ENCODE measurements at places on chromosomes 1 and 21. TPM values are rescaled to one million over a fixed set of nuclear protein-coding genes. Genes with fewer than 3 reads are reported as not detected.

RPTN gene
- not detected for total RNA-seq

- DNase-seq, result no peak
- no peak overlapping the region for H3K27ac ChIP-seq
- peaks cover 30% of the 10 kb centered on the region for H3K36me3 ChIP-seq
- no peaks in the 10 kb centered on the region for H3K27me3 ChIP-seq
- H3K4me1 ChIP-seq, result no peaks in the 10 kb centered on the region
- H3K4me3 ChIP-seq, result no peak overlapping the region
These were observed 19.1 kb downstream of the KLHL20 start for GRCh38 chr1:173733912-173734311.

DNA sequence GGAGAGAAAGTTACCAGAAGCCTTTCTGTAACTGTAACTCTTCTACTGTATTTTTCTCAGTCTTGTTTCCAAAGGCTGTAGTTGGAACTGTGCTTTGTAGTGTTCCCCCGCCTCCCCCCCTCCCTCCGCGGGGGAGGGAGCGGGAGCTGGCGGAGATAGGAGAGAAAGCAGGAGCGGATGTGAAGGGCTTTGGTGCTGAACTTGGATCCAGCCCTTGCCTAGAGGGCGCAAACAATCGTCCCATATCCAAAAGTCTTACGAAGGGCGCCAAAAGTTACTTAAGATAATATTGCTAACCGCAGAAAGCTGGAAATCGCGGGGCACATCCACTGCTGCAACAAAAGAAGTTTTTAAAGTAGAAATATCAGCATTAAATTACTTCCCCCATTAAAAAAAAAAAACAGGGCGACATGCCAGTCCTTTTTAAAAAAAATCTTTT is 2.4 kb upstream of the NFIA start:
- no peaks in the 10 kb centered on the region for H3K27me3 ChIP-seq
- peaks cover 43% of the 10 kb centered on the region for H3K4me1 ChIP-seq
- H3K36me3 ChIP-seq, result no peaks in the 10 kb centered on the region
- H3K27ac ChIP-seq, result peak overlapping the region; percentile 96

GRCh38 chr1:228872080-228872479 is 136.8 kb downstream of the RHOU start:
- no peaks in the 10 kb centered on the region for H3K36me3 ChIP-seq
- no peak for DNase-seq
- H3K27ac ChIP-seq, result no peak overlapping the region
- no peaks in the 10 kb centered on the region for H3K27me3 ChIP-seq
- H3K4me3 ChIP-seq, result no peak overlapping the region
- peaks cover 14% of the 10 kb centered on the region for H3K4me1 ChIP-seq

GRCh38 chr1:25771221-25772114 is 28.5 kb upstream of the SELENON start:
- H3K4me3 ChIP-seq, result no peak overlapping the region
- peaks cover 27% of the 10 kb centered on the region for H3K4me1 ChIP-seq
- DNase-seq, result peak; percentile 65
- H3K36me3 ChIP-seq, result peaks cover 15% of the 10 kb centered on the region
- no peak overlapping the region for H3K27ac ChIP-seq

GRCh38 chr1:9630331-9631111 is 21.0 kb upstream of the PIK3CD start:
- H3K4me3 ChIP-seq, result peak overlapping the region; percentile 39
- no peaks in the 10 kb centered on the region for H3K36me3 ChIP-seq
- no peak for DNase-seq
- H3K4me1 ChIP-seq, result peaks cover 27% of the 10 kb centered on the region
- peaks cover 9% of the 10 kb centered on the region for H3K27me3 ChIP-seq
- peak overlapping the region; percentile 70 for H3K27ac ChIP-seq

- H3K4me1 ChIP-seq, result peaks cover 55% of the 10 kb centered on the region
- no peaks in the 10 kb centered on the region for H3K27me3 ChIP-seq
- H3K4me3 ChIP-seq, result peak overlapping the region; percentile 85
- H3K36me3 ChIP-seq, result no peaks in the 10 kb centered on the region
These were observed 1.2 kb upstream of the DHRS3 start for GRCh38 chr1:12618965-12619791.

ADGRL2 gene
- total RNA-seq, result 97.9 TPM

- DNase-seq, result no peak
- peak overlapping the region; percentile 2 for H3K27ac ChIP-seq
- no peak overlapping the region for H3K4me3 ChIP-seq
- H3K36me3 ChIP-seq, result no peaks in the 10 kb centered on the region
- peaks cover 54% of the 10 kb centered on the region for H3K4me1 ChIP-seq
These were observed 48.3 kb downstream of the CTTNBP2NL start for GRCh38 chr1:112444269-112444668.

DNA sequence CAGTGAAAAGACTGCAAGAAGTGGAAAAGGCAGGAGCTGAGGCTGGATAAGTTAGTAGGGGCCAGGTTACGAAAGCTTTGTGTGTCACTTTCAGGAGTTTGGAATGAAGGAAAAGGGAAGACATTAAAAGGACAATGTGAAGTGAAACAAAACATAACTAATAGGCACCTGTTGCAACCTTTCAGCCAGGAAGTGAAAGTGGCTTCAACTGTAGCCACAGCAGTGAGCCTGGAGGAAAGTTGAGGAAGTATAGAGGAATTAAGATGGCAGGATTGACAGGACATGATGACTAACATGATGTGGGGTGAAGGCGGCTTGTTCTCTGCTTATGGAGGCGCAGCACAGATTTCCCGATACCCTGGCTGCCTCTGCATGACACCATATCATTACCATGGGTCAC is 68.9 kb downstream of the C4BPA start:
- no peak for DNase-seq
- H3K4me1 ChIP-seq, result peaks cover 7% of the 10 kb centered on the region
- no peak overlapping the region for H3K27ac ChIP-seq
- no peaks in the 10 kb centered on the region for H3K36me3 ChIP-seq
- H3K4me3 ChIP-seq, result no peak overlapping the region

DNA sequence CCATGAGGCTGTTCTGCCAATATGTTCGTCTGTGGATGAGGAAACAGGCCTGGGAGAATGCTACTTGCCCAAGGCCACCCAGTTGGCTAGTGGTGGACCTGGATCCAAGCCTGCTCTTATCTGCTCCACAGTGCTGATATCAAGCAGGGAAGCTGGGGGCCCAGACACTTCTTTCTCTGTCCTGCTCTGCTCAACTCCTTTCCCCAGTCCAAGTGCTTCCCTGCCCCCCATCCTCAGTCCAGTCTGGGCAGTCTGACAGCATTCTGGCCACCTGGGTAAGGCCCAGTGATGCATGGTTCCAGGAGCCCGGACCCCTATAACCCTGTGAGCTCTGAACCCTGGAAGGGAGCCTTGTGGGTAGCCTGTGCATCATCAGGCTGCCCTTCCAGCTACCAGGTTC is 4.2 kb upstream of the PAQR7 start:
- no peak overlapping the region for H3K27ac ChIP-seq
- no peak overlapping the region for H3K4me3 ChIP-seq
- no peaks in the 10 kb centered on the region for H3K36me3 ChIP-seq

DNA sequence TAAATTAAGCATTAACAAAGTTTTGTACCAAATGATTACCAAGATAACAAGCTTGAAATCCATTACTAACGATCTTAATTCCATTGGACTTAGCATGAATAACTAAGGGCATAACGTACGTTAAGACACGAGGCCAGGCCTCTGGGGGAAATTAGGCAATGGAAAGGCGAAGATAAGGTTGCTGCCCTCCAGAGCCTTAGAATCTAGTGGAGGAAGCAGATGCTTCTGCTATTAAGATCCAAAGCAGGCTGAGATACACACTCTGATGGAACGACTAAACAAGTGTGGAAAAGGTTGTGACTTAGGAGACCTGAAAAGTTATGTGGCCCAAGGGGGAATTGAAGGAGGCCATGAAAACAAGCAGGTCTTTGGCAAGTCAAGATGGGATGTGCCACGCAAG is 6.0 kb downstream of the AKNAD1 start:
- H3K4me3 ChIP-seq, result no peak overlapping the region
- peak overlapping the region; percentile 38 for H3K27ac ChIP-seq
- peaks cover 11% of the 10 kb centered on the region for H3K4me1 ChIP-seq
- H3K27me3 ChIP-seq, result no peaks in the 10 kb centered on the region
- no peak for DNase-seq
- H3K36me3 ChIP-seq, result no peaks in the 10 kb centered on the region

GRCh38 chr1:228853637-228854036 is 118.4 kb downstream of the RHOU start:
- H3K4me1 ChIP-seq, result peaks cover 5% of the 10 kb centered on the region
- H3K36me3 ChIP-seq, result no peaks in the 10 kb centered on the region
- DNase-seq, result no peak
- H3K4me3 ChIP-seq, result no peak overlapping the region
- no peak overlapping the region for H3K27ac ChIP-seq

- no peak overlapping the region for H3K27ac ChIP-seq
- H3K4me1 ChIP-seq, result no peaks in the 10 kb centered on the region
- no peak overlapping the region for H3K4me3 ChIP-seq
- DNase-seq, result peak; percentile 69
- no peaks in the 10 kb centered on the region for H3K36me3 ChIP-seq
These were observed 6.0 kb upstream of the UBL4B start for GRCh38 chr1:110106013-110106941.

- H3K27me3 ChIP-seq, result peaks cover 4% of the 10 kb centered on the region
- H3K36me3 ChIP-seq, result no peaks in the 10 kb centered on the region
- no peak for DNase-seq
- H3K4me3 ChIP-seq, result no peak overlapping the region
- no peak overlapping the region for H3K27ac ChIP-seq
These were observed 35.9 kb downstream of the NCMAP start for GRCh38 chr1:24591781-24592180.

- H3K4me1 ChIP-seq, result peaks cover 10% of the 10 kb centered on the region
- no peak for DNase-seq
- H3K27ac ChIP-seq, result no peak overlapping the region
These were observed 31.7 kb upstream of the CLDN14 start for GRCh38 chr21:36511484-36512220.

SYNC gene
- total RNA-seq, result 14.5 TPM

DNA sequence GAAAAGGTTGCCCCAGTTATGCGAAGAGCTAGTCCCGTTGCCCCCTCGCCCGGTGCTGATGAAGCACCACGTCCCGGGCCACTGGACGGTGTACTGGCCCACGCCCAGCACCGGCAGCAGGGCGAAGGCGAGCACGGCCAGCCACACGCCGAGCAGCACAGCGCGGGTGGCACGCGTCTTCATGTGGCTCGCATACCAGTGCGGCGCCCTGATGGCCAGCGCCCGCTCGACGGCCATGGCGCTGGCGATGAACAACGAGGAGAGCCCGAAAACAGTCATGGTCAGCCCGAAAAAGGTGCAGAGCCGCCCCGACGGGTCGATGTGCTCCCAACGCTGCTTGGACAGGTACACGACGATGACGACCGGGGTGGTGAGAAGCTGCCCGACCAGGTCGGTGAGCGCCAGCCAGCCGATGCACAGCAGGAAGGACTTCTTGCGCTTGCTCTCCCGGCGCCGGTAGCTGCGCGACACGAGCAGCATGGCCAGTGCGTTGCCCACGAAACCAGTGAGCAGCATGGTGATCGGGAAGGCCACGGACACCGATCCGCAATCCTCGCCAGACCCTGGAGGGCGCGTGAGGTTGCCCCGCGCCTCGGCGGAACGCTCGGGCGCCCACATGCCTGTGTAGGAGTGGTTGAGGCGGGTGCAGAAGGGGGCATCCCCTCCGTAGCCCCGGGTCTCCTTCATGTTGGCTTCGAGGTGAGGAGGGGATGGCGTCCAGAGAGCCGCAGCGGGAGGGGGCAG is 553 bp downstream of the PTGER3 start:
- H3K4me1 ChIP-seq, result peaks cover 19% of the 10 kb centered on the region
- H3K4me3 ChIP-seq, result peak overlapping the region; percentile 59
- DNase-seq, result peak; percentile 53
- H3K27me3 ChIP-seq, result peaks cover 27% of the 10 kb centered on the region
- H3K36me3 ChIP-seq, result no peaks in the 10 kb centered on the region

RNF186 gene
- not detected for total RNA-seq

GUCA2A gene
- not detected for total RNA-seq

- no peak overlapping the region for H3K4me3 ChIP-seq
- no peaks in the 10 kb centered on the region for H3K27me3 ChIP-seq
- H3K27ac ChIP-seq, result no peak overlapping the region
These were observed 68.1 kb upstream of the F3 start for GRCh38 chr1:94609619-94610018.

DNA sequence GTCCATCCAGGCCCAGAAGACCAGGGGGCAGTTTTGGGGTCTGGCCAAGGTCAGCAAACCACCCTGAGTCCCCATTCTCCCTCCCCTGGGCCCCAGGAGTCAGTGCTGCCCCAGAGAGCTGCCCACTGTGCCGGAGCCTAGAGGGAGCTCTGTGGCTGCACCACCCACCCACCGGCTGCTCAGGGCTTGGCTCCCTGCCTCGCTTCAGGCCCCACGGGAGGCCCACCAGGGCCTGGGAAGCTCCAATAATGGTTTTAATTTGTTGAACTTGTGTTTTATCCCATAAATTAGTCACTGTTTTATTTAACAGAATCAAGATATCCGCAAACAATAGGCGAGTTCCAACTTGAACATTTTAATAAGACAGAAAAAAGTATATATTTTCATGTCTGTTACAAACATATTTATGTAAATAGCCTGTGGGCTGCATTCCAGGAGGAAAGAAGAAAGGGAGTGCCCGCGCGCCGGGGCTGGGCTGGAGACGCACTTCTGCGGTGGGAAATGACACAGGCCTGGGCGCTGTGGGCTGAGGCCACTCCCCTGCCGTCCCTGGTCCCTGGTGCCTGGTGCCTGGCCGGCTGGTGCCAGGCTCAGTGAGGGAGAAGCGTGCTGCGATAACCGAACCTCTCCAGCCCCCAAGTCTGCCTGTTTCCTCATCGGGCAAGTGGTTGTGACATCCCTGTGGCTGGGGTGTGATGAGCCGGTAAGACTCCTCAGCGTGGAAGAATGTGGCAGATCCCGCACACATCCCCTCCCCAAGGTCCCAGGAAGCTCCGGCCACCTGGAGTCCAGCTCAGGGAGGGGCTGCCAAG is 160.5 kb downstream of the PEX14 start:
- peak; percentile 68 for DNase-seq
- H3K27me3 ChIP-seq, result peaks cover 5% of the 10 kb centered on the region
- peak overlapping the region; percentile 85 for H3K27ac ChIP-seq
- H3K4me3 ChIP-seq, result peak overlapping the region; percentile 18
- H3K4me1 ChIP-seq, result peaks cover 39% of the 10 kb centered on the region

DNA sequence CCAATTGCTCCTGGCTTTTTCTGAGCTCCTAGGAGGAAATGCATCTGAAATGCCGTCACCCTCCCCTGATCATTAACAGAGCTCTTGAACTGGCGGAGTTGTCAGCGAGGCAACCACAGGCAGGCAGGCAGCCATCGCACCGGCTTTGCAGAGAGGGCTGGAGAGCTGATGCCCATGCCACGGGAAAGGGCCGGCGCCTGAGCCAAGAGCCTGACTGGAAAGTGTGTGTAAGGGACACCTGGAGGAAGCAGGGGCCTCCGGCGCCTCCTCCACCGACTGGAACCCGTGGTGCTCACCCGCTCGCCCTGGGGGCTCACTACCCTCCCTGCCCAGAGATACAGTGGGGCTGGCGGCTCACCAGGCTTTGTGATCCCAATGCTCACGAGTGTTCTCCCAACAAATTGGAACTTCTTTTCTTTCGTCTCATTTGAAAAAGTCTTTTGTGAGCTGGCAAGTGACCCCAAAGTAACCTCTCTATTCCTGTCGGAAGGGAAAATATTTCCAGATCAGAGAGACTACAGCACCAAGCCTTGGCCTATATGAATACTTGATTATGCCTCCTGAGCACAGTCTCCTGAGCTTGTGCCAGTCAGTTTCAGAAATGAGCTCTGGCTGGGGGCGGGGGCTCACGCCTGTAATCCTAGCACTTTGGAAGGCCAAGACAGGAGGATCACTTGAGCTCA is 97.7 kb upstream of the SLC25A33 start:
- H3K4me1 ChIP-seq, result peaks cover 24% of the 10 kb centered on the region
- H3K27me3 ChIP-seq, result no peaks in the 10 kb centered on the region
- DNase-seq, result peak; percentile 71
- no peaks in the 10 kb centered on the region for H3K36me3 ChIP-seq
- no peak overlapping the region for H3K4me3 ChIP-seq

GRCh38 chr1:153968408-153968807 is 706 bp downstream of the CREB3L4 start:
- no peak for DNase-seq
- H3K27me3 ChIP-seq, result no peaks in the 10 kb centered on the region
- peaks cover 9% of the 10 kb centered on the region for H3K36me3 ChIP-seq
